Activated CD4-positive, CD25-positive, alpha-beta regulatory T cell treated with anti-CD3 and anti-CD28 coated beads, Interleukin-2, amount 50 U/mL, for 16 hours (primary cell): ENCODE measurements at places on chromosomes 11 and 22.

DNA sequence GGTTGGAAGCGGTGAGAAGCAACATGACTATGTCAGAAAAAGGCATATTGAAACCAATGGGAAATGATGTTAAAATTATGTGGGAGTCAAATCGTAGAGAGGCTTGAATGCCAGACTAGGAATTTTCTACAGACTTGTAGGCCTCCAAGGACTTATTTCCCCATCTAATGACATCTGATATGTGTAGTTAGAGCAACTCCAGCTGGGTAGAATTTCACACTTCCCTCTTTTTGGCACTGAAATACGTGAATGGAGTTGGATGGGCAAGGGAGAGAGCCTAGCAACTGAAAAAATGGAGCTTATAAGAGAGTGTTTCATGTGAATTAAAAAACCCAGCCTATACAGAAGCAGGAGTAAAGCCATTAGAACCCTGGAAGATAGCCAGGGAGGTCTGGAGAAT, 304.2 kb downstream of the INSC start:
- no peak for DNase-seq

- DNase-seq, result no peak
Measured at GRCh38 chr22:44214187-44214586, 33.5 kb downstream of the PARVG start.

DNA sequence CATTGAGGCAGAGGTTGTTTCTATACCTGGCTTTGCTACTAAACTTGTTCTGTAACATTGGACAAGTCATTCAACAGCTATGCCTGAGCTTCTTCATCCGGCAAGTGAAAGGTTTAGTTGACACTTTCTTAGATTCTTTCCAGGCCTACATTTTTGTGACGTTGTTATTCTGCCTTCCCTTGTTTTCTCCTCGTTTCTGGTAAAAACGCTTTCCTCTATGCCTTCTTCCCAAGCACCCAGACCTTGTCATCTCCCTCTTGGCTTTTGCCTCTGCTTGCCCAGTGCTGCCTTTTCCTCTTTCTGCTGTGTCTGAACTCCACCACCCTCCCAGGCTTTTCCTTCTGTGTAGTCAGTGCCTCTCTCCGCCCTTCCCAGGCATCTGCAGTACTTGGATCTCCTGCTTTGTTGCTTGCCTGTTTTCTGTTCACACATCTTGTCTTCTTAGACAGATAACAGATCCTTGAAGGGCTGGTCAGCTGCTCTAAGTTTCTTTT, 1.4 kb upstream of the AMOTL1 start:
- DNase-seq, result no peak

- no peak for DNase-seq
Measured at GRCh38 chr11:7903940-7904339, 27.1 kb downstream of the OR10A6 start.

DNA sequence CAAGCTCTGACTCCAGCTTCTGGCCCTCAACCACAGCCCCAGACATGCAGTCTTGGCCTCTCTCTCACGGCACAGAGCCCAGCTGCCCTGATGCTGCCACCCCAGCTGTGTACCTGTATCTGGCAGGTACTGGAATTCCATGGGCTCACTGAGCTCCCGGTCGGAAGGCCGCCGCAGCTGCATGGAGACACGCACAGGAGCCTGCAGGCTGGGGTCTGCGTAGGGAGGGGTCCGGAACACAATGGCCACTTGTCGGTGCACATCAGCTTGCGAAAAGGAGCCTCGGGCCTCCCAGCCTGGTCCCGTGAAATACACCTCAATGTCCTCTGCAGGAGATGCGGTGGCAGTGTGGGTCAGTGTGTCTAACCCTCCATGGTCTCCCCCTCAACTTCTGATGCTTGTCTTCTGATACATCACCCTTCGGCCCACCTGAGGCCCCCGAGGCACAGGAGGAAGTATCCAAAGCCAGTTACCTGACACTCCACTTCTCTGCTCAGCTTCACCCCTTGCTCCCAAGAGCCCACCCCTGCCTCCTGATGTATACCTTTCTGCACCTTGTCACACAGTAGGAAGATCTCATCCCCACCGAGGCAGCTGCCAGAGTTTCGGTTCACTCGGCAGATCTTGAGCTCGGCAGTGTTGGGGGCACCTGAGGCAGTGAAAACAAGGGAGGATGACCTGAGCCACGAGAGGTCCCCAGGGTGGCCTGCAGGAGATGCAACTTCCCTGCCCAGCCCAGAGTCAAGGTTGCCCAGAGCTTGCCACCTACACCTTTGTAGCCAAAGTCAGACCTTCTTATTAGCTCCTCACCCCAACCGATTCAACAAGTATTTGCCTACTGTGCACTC, 4.3 kb downstream of the RELA start:
- DNase-seq, result no peak

DNA sequence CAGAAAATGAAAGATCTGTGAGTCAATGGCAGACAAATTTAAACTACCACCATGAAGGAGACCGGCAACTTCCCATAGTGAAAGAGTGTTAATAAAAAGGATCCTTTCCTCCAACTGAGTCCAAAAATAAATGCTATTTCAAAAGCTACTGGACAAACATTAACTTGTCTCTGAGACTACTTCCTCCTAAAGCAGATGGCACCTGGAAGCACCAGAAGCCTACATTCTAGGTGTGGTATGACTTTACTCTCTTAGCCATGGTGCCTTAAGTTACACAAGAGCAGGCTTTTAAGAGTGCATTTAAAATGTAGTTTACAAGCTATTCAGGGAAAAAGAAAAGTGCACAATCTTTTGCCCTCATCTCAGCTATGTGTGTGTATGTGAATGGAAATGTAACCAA, 2.5 kb downstream of the ARHGAP32 start:
- no peak for DNase-seq

DNA sequence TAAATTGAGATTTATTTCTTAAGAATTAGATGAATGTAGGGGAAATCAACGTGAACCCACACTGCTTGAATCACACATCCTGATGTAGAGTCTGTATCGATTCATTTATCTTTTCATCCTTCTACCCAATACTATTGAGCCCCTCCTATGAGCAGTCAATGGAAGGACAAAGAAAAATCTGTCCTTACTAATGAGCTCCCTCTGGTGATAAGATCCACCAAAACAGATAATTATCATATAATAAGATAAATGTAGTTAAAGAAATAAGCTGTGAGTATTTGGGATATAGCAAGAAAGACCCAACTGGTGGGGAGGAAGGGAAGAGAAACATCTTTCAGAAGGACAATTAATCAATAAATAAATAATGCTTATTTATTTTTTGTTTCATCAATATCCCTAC, 385.1 kb upstream of the CCDC90B start:
- DNase-seq, result no peak

GRCh38 chr22:35353318-35353717, 27.6 kb upstream of the HMOX1 start:
- DNase-seq, result no peak

- DNase-seq, result no peak
Measured at GRCh38 chr11:84628871-84629620, 998.1 kb downstream of the DLG2 start.

GRCh38 chr11:135069063-135069462, 657.0 kb upstream of the B3GAT1 start:
- no peak for DNase-seq

DNA sequence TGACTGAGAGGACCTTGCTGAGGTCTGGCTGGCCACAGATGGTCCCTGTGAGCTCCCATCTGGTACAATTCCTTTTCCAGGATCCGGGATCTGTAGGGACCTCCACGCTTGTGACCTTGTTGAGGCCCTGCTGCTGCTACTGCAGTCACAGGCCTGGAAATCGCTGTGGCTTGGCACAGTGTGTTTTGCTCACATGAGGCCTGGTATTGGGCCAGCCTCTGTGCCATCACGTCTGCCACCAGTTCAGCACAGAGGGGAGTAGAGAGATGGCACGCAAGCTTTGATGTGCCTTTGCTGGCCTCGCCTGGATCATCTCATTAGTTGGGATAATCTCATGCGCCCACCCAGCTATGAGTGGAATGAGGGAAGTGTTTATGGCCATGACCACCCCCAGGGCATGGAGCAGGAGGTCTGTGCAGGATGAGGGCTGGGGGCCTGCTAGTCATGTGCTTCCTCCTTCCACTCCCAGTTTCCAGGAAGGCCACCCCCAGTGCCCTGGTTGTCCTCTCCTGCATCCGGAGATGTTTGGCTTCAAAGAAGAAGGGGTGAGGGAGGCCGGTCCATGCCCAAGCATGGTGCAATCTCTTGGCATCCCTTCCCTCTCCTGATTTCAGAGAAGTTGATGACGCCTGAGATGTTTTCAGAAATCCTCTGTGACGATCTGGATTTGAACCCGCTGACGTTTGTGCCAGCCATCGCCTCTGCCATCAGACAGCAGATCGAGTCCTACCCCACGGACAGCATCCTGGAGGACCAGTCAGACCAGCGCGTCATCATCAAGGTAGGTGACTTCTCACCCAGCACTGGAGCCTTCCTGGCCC, 22.4 kb downstream of the DERL3 start:
- DNase-seq, result no peak

GRCh38 chr11:3357994-3358676, 20.8 kb downstream of the ZNF195 start:
- DNase-seq, result no peak

DNA sequence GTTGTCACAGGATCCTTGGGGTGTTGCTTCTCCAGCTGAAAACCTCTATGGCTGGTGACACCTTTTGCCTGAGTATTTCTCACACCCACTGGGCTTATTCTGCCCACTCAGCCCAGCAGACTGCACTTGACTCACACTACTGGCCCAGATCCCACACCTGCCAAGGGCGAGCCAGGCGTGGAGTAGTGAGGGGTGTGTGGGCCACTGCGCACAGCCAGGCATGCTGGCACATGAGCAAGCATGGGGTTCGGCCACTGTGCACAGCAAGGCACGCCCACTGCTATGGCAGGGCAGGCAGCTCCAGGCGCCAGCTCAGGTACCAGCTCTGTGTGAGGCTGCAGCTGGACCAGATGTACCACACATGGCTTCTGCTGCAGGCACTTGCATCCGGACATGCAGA, 116.5 kb upstream of the MTNR1B start:
- no peak for DNase-seq
